GM23248 (cell line): ENCODE measurements at places on chromosomes 11 and 22.

DNA sequence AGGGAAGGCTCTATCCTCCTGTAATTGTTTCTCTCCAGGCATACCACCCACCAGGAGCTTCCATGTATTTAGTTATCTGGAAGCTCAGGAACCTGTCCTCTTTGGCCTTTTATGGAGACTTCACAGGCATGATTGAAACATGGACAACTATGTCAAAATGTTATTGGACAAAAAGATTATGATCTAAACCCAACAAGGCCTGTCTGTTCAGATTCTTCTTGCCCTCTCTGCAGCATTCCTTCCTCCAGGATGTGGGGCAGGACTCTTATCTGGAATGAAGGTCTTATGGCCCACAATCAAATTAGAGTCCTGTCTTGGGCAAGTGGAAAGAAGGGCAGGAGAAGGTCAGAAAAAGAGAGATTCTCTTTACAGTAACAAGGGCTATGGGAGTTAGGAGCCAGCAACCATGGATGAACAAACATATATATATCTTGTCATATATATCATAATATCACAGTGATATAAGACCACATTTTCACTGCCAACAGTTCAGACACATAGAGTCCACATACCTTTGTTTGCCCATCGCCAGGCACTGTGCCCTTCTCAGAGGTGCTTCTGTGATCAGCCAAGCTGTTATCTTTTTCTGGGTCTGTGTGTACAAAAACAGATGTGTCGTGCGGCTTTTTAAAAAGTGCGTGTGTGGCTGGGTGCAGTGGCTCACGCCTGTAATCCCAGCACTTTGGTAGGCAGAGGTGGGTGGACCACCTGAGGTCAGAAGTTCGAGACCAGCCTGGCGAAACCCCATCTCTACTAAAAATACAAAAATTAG lies 42.5 kb upstream of the SUSD2 start:
- H3K36me3 ChIP-seq = no peaks in the 10 kb centered on the region
- no peak overlapping the region for H3K27ac ChIP-seq
- no peaks in the 10 kb centered on the region for H3K27me3 ChIP-seq
- H3K4me3 ChIP-seq = no peak overlapping the region
- no peak for DNase-seq

- DNase-seq = peak; percentile 96
- H3K4me1 ChIP-seq = peaks cover 27% of the 10 kb centered on the region
- peak overlapping the region; percentile 77 for H3K27ac ChIP-seq
- peak overlapping the region; percentile 68 for H3K4me3 ChIP-seq
- no peaks in the 10 kb centered on the region for H3K36me3 ChIP-seq
- no peaks in the 10 kb centered on the region for H3K27me3 ChIP-seq
Observed at GRCh38 chr11:11998091-11998781, 10.2 kb downstream of the DKK3 start.

GRCh38 chr11:73154178-73154577 lies 12.1 kb upstream of the FCHSD2 start:
- H3K4me1 ChIP-seq = peaks cover 16% of the 10 kb centered on the region
- H3K36me3 ChIP-seq = no peaks in the 10 kb centered on the region
- no peak for DNase-seq
- no peak overlapping the region for H3K27ac ChIP-seq

GRCh38 chr22:25875461-25875860 lies 133.5 kb downstream of the MYO18B start:
- no peaks in the 10 kb centered on the region for H3K36me3 ChIP-seq
- DNase-seq = no peak
- H3K27ac ChIP-seq = no peak overlapping the region
